H9 (cell line): ENCODE measurements at places on chromosomes 16 and 17. TPM values are rescaled to one million over a fixed set of nuclear protein-coding genes. Genes with fewer than 3 reads are reported as not detected.
A peak's percentile ranks its signal among the peaks of the same experiment; 100 is the strongest.

Gene GNG13
- not detected in 2 replicates for total RNA-seq

Gene SNAI3
- 3.2 and 3.7 TPM in 2 replicates for total RNA-seq

Gene BRD7
- 107 and 112 TPM in 2 replicates for total RNA-seq

DNA sequence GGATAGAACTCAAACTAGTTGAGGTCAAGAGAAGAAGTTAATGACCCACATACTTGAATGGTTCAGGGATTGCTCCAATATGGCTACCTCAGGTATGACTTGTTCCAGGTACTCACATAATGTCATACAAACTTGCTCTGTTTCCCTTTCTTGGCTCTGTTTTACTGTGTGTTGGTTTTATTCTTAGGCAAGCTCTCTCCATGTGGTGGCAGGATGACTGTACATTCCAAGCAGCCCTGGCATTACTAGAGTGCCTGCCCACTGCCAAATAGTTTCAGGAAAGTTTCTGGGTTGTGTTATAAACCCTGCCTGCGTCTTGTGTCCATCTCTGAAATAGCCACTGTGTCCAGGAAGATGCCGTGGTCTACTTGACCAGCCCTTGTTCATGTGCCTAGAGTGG is 476.8 kb downstream of the SHISA9 start:
- peaks cover 16% of the 10 kb centered on the region for H3K36me3 ChIP-seq
- no peak for DNase-seq
- H3K4me1 ChIP-seq, result no peaks in the 10 kb centered on the region
- no peak overlapping the region for H3K4me3 ChIP-seq
- no peak overlapping the region for H3K27ac ChIP-seq

GRCh38 chr17:31339906-31340661 is 18.7 kb upstream of the EVI2A start:
- no peak overlapping the region for H3K4me3 ChIP-seq
- H3K36me3 ChIP-seq, result peaks cover 4% of the 10 kb centered on the region; the same call in 1 of the 2 replicates
- peaks cover 2% of the 10 kb centered on the region; the same call in 1 of the 2 replicates for H3K4me1 ChIP-seq
- DNase-seq, result no peak

GRCh38 chr17:53032861-53033271 is 789.9 kb upstream of the KIF2B start:
- no peaks in the 10 kb centered on the region for H3K27me3 ChIP-seq
- DNase-seq, result peak; percentile 89
- no peaks in the 10 kb centered on the region for H3K36me3 ChIP-seq
- no peak overlapping the region for H3K4me3 ChIP-seq
